ENCODE measurements at places on chromosomes 2 and 18. TPM values are rescaled to one million over a fixed set of nuclear protein-coding genes. Genes with fewer than 3 reads are reported as not detected.

GRCh38 chr2:96099861-96100798 lies 16.2 kb downstream of the ADRA2B start:
- DNase-seq, result no peak

DNA sequence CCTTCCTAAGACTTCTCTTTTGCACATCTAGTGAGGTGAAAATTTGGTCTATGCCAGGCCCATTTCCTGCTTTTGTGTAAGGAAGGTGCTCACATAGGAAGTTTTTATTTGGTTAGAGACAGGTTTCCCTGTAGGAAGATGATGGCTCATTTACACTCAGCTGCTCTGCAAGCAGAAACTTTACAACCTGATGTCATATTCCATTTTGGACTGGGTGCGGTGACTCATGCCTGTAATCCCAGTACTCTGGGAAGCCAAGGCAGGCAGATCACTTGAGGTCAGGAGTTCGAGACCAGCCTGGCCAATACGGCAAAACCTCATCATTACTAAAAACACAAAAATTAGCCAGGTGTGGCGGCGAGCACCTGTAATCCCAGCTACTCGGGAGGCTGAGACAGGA lies 35.8 kb downstream of the CASP10 start:
- no peak for DNase-seq

GRCh38 chr18:56803051-56803450 lies 151.9 kb downstream of the WDR7 start:
- DNase-seq, result no peak

- no peak for DNase-seq
Measured at GRCh38 chr2:155830817-155831579, 501.5 kb downstream of the NR4A2 start.

DNA sequence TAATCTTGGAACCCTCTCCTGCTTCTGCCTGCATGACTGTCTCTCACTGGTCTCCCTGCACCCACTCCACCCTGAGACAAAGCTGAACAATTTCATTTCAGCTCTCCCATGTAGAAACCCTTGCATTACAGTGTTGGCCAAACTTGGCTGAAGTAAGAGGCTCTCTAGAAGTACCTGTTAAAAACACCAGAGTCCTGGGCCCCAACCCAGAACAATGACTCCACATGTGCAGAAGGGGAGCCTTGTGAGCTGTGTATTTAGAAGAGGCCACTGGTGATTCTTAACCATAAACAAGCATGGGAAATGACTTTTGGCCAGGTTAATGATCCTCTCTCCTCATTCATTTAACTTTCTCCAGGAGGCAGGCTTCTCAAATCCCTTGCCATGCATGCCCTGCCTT lies 254.8 kb downstream of the SETBP1 start:
- no peak for DNase-seq

- DNase-seq, result no peak
Measured at GRCh38 chr2:112493048-112493447, 11.1 kb downstream of the TTL start.

DNA sequence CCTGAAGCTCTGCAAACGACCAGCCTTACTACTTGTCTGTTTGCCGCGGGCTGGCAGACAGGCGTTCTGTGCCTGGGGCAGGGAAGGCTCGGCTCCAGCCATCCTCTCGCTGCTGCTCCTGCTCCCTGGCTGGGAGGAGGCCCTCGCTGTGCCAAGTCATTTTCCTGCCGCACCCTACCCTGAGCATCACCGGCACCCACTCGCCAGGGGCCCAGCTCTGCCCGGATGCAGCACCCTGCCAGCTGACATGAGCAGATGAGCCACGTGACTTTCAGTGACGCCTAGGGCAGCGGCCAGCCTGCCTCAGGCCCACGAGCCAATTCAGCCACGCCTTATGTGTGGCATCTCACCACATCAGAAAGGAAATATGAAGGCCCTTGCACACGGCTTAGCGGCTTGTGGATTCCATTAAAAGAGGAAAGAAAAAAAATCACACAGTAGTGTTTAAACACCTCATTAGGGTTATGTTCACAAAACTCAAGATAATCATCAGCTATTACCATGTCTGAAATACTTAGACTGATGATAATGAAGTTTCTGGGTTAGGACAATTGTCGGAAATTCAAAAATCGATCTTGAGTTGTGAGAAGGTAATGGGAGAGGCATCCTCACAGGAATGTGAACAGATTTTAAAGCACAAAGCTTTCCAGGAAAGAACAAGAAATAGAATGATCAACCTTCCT lies 250.5 kb downstream of the TWIST2 start:
- DNase-seq, result no peak

GRCh38 chr2:30218814-30219213 lies 12.5 kb upstream of the LBH start:
- DNase-seq, result no peak

GRCh38 chr2:2573658-2574293 lies 242.7 kb upstream of the MYT1L start:
- no peak for DNase-seq

DNA sequence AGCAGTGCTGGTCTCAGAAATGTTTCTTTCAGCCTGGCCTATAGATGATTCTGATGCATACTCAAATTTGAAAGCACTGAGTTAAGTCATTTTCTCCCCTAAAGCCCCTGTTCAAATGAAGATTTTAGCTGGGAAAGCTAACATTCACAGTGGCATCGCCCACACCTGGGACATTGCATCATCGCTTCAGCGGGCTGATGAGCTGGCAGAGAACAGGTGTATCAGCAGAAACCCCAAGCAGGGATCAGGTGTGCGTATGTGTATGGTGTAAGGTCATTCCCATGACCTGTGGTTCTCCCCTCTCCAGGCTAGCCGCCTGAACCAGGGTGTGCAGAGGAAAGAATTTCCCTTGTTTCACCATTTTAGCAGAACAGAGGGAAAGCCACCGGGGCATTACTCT lies 56.3 kb downstream of the EPAS1 start:
- no peak for DNase-seq

- no peak for DNase-seq
Measured at GRCh38 chr2:99793022-99793421, 303.2 kb upstream of the REV1 start.

DNA sequence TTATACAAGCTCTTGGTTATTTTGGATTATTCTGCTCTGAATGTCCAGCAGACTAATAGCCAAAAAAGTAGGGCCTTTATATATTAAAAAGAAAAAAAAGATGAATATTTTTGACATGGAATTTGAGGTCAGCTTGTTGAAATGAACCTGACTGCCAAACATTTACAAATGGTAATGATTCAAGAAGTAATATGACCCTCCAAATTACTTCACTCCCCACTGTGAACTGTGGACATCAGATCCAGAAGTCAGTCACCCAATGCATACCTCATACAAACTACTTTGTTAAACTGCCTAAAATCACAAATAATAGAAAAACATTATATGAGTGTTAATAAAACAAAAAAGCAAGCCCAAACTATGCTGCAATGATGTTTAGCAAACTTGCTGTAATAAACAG lies 10.0 kb downstream of the EPG5 start:
- DNase-seq, result no peak

GRCh38 chr18:22307528-22307927 lies 110.2 kb downstream of the CTAGE1 start:
- DNase-seq, result no peak

DNA sequence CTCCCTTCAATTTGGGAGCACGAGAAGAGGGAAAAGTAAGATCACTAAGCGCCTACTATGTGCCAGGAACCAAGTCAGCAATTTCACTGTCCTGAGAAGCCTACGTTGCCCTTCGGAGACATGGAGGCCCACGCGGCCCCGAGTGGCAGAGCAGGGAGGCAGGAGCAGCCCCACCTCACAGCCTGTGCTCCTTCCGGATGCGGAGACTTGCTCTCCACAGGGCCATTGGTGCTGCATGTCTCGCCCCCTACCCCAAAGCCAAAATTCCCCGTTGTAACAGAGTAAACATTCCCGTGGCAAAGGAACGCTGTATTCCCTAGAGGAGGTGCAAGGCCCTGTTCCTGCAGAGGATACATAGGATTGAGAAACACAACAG lies 4.5 kb downstream of the SLC14A2 start:
- DNase-seq, result no peak

GRCh38 chr18:61965311-61965710 lies 72.5 kb upstream of the RNF152 start:
- no peak for DNase-seq

GRCh38 chr2:104944495-104944894 lies 90.6 kb downstream of the POU3F3 start:
- no peak for DNase-seq

DNA sequence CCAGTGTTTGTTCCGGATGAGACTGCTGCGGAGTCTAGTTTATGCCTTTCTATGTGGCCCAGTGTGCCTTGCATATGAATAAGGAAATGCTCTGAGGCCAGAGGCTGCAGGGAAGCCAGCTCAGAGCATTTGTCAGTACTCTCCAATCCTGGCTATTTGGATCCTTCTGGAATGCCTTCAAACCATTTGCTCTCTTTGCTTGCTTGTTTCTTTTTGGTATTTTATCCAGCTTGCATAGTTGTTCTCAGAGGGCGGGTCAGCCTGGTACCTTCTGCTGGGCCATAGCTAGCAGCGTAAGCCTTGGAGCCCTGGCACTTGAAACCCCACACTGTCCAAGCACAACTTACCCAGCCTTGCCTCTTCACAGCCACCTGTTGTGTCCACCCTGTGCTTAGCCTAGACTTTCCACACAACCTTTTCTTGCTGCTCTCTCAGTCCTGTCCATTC lies 20.5 kb downstream of the CENPO start:
- DNase-seq, result no peak

The XIRP2 gene
- polyA plus RNA-seq, result 0.39 TPM

The OXER1 gene
- 1.6 TPM for polyA plus RNA-seq

The ANKRD23 gene
- 14.4 TPM for polyA plus RNA-seq

The NPC1 gene
- polyA plus RNA-seq, result 37.8 TPM

The PLCL1 gene
- 9.5 TPM for polyA plus RNA-seq

The PSME4 gene
- 39.1 TPM for polyA plus RNA-seq

All from spinal cord (tissue), 10 donors.